ENCODE measurements at places on chromosomes 6 and 20. TPM values are rescaled to one million over a fixed set of nuclear protein-coding genes. Genes with fewer than 3 reads are reported as not detected.

Gene WFDC12
- total RNA-seq: not detected

Gene CAP2
- total RNA-seq: 18.0 TPM

Gene CNR1
- not detected for total RNA-seq

Gene SIRPB1
- 6.5 TPM for total RNA-seq

Gene CLPSL2
- total RNA-seq: not detected

Gene PHACTR1
- 23.2 TPM for total RNA-seq

Gene MDFI
- total RNA-seq: 45.8 TPM

Gene EFCAB8
- total RNA-seq: 0.60 TPM

Gene BHLHE23
- total RNA-seq: not detected

Gene OVOL2
- total RNA-seq: not detected

Gene OOEP
- total RNA-seq: not detected

Gene PRPF6
- 64.2 TPM for total RNA-seq

Gene KIF25
- not detected for total RNA-seq

Gene RANBP9
- total RNA-seq: 40.2 TPM

Gene DEFB110
- not detected for total RNA-seq

Gene COL20A1
- total RNA-seq: not detected

Gene OGFRL1
- 21.1 TPM for total RNA-seq

Gene GABRR2
- 2.5 TPM for total RNA-seq

Gene SMOC2
- total RNA-seq: not detected

Gene TBXT
- total RNA-seq: not detected

Gene MUC22
- not detected for total RNA-seq

Gene PNLDC1
- total RNA-seq: not detected

Gene C6orf118
- not detected for total RNA-seq

Gene PPARD
- total RNA-seq: 29.2 TPM

Gene SRSF12
- total RNA-seq: 0.18 TPM

Gene VARS2
- 32.5 TPM for total RNA-seq

Gene ABHD16B
- not detected for total RNA-seq

Gene KATNA1
- 16.2 TPM for total RNA-seq

Gene SOX18
- total RNA-seq: 211 TPM

Gene LYRM4
- 39.7 TPM for total RNA-seq

Gene TMEM170B
- total RNA-seq: 4.1 TPM
